ENCODE measurements at places on chromosomes 16 and 17. TPM values are rescaled to one million over a fixed set of nuclear protein-coding genes. Genes with fewer than 3 reads are reported as not detected.

GPR139 gene
- polyA plus RNA-seq: not detected

MPO gene
- 4.6 TPM for polyA plus RNA-seq

ADAP2 gene
- polyA plus RNA-seq: 3.5 TPM

METTL26 gene
- 44.7 TPM for polyA plus RNA-seq

RDM1 gene
- polyA plus RNA-seq: 1.4 TPM

LHX1 gene
- polyA plus RNA-seq: 0.97 TPM

DNAJA3 gene
- polyA plus RNA-seq: 48.9 TPM
